ENCODE measurements at places on chromosomes 1 and 21.

GRCh38 chr1:67978890-67979516 is 71.4 kb downstream of the DIRAS3 start:
- peak; percentile 71 for ATAC-seq

DNA sequence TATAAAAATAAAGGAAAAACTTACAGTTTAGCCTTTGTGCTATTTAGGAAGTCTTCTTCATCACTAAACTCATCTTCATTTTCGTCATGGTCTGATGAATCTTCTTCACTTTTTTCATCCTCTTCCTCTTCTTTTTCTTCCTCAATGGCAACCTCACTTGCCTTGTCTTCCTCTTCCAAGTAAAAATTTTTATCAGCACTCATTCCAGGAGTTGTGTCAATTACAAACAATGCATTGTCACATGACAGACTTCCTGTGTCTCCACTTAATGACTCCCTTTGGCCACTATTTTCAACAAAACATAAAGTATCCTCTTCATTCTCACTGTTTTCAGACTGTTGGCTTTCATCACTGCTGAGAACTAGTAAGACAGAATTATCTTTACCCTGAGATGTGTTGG is 2.8 kb downstream of the DNTTIP2 start:
- no peak for ATAC-seq

GRCh38 chr1:227299688-227300087 is 18.6 kb downstream of the CDC42BPA start:
- ATAC-seq = peak; percentile 94

DNA sequence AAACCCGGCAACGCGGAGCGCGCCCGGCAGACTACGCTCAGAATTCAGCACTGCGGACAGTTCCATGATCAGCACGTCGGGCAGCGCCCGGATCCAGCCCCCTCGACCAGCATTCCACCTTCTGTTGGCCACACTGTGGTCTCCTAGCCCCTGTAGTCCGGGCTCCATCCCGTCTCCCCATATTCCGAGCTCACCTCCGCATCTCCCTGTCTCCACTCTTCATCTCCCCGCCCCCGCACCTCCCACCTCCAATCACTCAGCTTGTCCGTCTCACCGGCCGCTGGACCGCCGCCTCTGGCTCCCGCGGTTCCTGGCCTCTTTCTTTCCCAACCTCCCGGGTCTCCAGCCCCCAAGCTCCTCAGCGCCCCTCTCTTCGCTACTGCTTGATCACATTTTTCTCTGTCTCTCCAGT is 500 bp downstream of the EPHA10 start:
- peak; percentile 36 for ATAC-seq

- ATAC-seq = no peak
Measured at GRCh38 chr1:87299661-87300060, 29.0 kb upstream of the LMO4 start.

DNA sequence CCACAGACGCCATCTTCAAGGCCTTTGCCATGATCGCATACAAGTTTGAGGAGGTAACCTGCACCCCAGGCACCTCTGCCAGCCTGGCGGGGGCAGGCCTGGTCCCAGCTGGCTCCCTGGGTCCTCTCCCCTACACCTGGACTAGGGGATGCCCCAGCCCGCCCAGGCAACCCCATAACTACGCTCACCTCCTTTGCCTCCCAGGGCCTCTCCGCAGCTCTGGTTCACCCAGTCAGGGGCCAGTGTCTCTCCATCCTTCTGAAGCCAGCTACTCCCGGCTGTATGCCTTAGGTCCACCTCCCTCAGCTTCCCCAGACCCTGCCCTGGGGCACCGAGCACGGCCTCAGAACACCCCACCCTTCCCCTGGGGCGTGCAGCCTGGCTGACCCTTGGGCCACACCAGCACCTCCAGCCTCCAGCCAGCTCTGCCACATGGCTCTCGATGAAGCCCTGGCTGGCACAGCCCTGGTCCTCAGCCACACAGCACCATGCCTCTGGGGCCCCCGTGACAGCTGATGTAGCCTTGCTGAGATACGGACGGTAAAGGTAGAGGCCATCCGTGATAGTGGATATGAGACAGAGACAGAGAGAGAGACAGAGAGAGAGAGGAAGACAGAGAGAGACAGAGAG is 80.4 kb upstream of the COL6A1 start:
- ATAC-seq = peak; percentile 16

- no peak for ATAC-seq
Measured at GRCh38 chr1:167120899-167121298, 27.0 kb downstream of the STYXL2 start.

DNA sequence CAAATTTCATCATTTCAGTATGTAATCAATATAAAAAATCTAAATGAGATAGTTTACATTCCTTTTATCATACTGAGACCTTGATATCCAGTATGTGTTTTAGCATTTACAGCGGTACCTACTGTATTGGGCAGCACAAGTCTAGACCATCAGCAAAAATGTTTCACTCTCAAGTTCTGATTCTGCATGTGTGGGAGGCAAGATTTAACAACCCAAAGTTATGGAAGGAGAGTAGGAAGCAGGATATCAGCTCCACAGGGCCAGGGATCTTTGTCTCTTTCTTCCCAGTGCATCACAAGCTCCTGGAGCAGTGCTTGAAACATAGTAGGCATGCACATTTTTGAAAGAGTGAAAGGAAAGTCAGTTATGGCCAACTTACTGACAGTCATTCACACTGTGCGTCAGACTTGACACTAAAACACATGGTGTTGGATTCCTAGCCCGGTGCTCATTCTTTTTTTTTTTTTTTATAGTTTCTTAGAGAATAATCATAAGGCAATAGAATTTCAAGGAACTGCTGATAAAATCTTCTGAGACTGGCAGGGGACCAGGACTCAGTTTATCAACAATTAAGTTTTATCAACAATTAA is 6.1 kb downstream of the TENT5C start:
- no peak for ATAC-seq

GRCh38 chr1:161952607-161953172 is 71.0 kb downstream of the OLFML2B start:
- ATAC-seq = no peak

DNA sequence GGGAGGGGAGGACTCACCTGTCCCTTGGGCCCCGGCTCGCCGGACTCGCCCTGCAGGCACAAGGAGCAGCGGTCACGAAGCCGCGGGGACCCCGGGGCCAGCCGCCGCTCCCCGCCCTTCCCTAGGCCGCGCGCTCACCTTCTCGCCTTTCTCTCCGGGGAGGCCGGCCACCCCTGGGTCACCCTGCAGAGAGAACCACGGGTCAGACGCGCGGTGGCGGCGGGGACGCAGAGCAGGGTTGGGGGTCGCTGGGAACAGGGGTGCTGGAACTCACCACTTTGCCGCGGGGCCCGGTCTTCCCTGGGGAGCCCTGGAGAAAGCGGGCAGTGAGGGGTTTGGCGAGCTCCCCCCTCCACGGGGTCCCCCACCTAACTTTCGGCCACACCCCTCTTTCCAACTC is 13.3 kb downstream of the COL9A2 start:
- no peak for ATAC-seq

GRCh38 chr1:211376807-211377470 is 50.3 kb downstream of the TRAF5 start:
- ATAC-seq = no peak

DNA sequence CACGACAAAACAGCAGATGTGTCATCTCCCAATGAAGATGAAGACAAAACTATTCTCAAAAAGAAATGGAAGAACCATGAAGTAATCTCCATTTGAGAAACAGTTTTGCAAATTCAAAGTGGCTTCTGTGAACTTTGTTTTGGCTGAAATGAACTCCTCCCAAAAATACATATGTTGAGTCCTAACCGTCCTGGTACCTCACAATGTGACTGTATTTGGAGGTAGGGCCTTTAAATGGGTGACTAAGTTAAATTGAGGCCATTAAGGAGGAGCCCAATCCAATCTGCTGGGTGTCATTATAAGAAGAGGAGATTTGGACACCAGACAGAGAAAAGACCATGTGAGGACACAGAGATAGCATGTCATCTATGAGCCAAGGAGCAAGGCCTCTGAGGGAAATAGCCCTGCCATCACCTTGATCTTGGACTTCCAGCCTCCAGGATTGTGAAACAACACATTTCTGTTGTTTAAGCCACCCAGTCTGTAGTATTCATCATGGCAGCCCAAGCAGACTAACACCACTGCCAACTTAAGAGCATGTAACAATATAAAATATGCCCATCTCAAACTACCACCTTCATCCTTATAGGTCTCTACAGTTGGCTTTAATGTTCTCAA is 38.3 kb upstream of the KCNE1 start:
- ATAC-seq = no peak

DNA sequence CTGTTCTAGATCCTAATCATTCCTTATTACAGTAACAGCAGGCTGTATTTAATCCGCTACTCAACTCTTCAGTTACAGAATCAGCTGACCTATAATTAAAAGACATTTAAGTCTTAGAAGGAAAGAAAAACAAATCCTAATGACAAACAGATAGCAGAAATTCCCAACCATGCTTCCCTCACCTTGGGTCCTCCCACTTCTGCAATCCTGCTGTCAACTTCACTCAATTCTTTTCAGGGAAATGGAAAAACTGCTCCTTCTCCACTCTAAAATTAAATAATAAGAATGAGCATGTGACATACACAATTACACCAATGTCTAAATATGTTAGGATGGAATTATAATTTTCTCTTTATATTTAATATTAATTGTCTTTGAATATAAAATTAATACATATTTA is 182.6 kb upstream of the LYPLAL1 start:
- no peak for ATAC-seq

- no peak for ATAC-seq
Measured at GRCh38 chr1:155858800-155859233, 550 bp upstream of the SYT11 start.

DNA sequence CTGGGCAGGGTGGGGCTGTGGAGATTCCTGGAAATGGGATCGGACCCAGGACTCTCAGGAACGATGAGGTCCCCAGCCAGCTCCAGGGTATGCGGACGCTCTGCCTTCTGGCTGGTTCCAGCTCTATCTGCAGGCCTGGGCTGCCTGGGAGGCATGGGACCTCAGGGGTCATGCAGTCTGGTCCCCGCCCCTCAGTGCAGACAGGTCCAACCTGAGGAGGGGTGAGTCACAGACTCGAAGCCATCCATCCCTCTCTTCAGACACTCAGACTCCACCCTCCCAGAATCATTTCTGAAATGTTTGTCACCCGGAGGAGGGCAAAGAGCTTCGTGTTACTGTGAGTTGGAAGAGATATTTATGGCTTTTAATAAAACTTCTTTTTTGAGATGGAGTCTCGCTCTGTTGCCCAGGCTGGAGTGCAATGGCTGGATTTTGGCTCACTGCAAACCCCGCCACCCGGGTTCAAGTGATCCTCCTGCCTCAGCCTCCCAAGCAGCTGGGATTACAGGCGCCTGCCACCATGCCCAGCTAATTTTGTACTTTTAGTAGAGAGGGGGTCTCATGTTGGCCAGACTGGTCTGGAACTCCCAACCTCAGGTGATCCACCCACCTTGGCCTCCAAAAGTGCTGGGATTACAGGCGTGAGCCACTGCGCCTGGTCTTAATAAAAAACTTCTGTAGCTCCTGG is 5.9 kb upstream of the MYOM3 start:
- ATAC-seq = peak; percentile 75

- ATAC-seq = no peak
Measured at GRCh38 chr1:65793359-65793732, 651 bp downstream of the PDE4B start.

- no peak for ATAC-seq
Measured at GRCh38 chr1:13517193-13517812, 3.5 kb upstream of the LRRC38 start.

- no peak for ATAC-seq
Measured at GRCh38 chr1:146021622-146022402, at the start of gene HJV. Gene HJV, minus strand, starts transcription at chr1:146021735. Its CDS starts 1,504 bp downstream, at chr1:146020231.

DNA sequence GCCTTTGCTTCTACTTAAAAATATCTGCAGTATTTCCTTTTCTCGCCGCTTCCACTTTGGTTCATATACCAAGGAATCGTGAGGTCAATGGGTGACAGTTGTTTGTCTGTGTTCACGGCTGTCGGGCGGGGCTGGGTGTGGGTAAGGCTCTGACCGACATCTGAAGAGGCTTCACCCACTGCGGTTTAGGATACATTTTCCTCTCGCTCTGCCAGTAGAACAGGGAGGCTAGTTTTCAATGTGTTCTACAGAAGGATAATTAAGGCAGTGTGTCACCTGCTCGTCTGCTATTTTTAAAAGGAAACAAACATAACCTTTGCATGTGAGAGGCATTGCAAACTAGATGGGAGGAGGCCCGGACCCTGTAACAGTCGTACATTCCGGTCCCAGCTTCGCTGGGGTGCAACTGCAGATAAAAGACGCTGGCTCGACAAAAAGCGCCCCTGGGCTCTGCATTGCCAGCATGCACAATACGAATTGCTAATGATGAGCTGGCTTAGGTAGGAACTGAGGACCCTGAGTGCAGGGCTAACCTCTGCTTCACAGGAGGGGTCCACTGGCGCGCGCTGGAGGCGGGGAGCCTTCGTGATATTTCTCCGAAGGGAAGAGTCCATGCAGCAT is 8.5 kb upstream of the ERG start:
- peak; percentile 44 for ATAC-seq

- ATAC-seq = no peak
Measured at GRCh38 chr1:42886800-42887199, 40.4 kb downstream of the ZNF691 start.

DNA sequence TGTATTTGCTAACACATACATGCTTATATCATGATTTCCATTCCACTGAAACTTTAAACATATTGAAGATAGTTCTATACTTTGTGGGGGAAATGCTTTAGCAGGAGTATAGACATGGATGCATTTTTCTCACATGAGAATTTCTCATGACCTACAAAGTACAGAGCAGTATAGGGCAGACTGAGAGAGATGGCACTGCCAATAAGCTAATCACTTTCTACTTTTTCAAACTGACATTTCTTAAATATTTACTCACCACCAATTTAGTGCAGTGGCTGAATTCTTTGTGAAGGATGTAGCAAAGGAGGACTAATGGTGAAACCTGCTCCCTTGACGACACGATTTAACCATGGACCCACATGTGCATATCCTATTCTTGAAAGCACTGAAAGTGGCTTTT is 923.5 kb downstream of the ADGRL2 start:
- ATAC-seq = no peak

DNA sequence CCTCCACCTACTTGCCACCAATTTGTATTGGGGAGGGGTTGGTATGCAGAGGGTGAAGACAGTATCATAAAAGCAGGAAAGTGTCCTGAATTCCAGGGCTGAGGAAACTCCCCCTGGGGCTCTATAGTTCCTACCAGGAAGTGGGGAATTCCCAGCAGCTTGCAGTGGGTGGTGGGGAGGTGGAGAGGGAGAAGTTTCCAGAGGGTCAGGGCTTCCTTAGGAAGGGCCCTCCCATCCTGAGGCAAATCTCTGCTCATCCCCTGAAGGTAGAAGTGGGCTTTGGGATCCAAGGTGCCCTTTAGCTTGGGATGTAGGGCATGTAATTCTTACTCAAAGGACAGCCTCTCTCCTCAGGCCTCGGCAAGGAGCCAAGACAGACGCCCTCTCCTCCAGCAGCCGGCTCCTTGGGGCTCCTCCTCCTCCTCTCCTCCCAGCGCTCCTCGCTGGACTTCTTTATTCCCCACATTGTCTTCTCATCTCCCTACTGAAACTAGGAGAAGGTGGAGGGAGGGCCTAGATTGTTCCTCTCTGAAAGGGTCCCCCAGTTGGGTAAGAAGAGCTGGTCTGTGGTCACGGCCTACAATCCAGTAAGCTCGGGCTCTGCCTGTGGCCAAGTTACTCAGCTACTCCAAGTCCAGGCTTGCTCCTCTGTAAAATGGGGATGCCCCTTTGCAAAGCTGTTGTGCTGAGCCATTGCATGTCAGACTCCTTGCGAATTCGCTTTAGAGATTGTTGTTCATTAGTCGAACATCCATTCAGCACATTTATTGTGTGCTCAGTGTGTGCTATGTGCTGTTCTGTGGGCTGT is 17.9 kb upstream of the CSF1 start:
- peak; percentile 79 for ATAC-seq

GRCh38 chr1:32782086-32782485 is 35.1 kb downstream of the YARS1 start:
- ATAC-seq = no peak

Data from esophagus mucosa (tissue), 1 donor.